ENCODE measurements at places on chromosomes 7 and 10.

GRCh38 chr10:123150986-123151736, 3.0 kb upstream of the BUB3 start:
- no peak for DNase-seq

GRCh38 chr7:73433924-73434700, 534 bp downstream of the FZD9 start:
- DNase-seq = no peak

- DNase-seq = no peak
These were observed 210.4 kb downstream of the SKIDA1 start for GRCh38 chr10:21314906-21315644.

DNA sequence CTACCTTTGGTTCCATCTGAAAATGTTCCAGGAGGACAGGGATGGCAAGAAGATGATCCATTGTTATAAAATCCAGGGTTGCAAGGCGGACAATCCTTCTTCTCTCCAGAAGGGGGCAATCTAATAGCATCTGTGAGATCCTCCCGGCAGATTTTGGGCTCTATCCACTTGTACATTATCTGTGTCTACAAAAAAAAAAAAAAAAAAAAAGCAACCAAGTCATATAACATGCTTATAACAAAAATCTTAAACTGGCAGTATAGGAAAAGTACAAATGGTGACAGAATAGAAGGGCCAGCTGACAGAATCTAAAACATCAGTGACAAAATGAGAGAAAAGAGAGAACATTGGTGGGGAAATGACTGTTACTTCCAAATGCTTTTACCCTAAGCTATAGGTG, 132.7 kb downstream of the ELAPOR2 start:
- DNase-seq = peak; percentile 14

DNA sequence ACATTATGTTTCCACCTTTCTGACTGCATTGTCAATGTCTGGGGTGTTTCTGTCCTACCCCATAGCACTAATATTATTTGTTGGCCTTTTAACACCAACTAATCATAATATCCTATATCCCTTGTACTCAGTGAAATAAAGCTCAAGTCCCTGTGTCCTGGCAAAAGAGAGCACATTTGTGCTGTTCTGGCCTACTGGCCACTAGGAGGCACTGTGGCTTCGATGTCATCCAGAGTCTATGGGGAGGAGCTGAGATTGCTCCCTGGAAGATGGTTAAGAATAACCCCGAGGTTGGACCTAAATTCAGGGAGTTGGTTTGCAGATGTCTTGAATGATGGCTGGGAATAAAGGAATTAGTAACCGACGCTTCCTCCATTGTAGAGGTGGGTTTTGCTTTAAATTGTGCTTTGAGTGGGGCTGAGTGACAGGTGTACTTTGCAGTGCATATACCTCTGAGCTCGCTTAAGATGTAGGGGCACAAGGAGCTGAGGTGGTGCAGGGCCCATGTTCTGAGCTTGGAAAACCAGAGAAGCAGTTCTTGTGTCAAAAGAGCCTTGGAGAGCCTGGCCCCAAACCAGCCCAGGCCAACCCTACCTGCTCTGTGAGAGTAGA, 191.2 kb upstream of the PRSS1 start:
- DNase-seq = peak; percentile 22

DNA sequence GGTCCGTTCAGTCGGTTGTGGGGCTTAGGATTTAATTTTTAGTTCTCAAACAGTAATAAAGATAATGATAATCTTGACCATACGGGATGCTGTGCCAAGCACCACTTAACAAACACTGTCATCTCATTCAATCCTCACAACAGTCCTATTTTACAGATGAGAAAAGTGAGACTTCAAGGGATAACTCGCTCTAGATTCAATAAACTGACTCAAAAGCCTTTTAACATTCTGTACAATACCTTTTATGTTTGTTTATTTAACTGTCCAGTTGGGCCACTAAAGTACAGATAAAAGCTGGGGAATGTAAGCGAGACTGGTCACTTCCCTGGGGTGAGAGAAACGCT, 437 bp upstream of the CFAP69 start:
- DNase-seq = no peak

GRCh38 chr10:72087392-72087968, 871 bp downstream of the SPOCK2 start:
- peak; percentile 40 for DNase-seq

GRCh38 chr10:14003517-14004184, 327.1 kb downstream of the FRMD4A start:
- no peak for DNase-seq

- DNase-seq = no peak
These were observed 73.2 kb downstream of the RNF216 start for GRCh38 chr7:5708271-5708670.

DNA sequence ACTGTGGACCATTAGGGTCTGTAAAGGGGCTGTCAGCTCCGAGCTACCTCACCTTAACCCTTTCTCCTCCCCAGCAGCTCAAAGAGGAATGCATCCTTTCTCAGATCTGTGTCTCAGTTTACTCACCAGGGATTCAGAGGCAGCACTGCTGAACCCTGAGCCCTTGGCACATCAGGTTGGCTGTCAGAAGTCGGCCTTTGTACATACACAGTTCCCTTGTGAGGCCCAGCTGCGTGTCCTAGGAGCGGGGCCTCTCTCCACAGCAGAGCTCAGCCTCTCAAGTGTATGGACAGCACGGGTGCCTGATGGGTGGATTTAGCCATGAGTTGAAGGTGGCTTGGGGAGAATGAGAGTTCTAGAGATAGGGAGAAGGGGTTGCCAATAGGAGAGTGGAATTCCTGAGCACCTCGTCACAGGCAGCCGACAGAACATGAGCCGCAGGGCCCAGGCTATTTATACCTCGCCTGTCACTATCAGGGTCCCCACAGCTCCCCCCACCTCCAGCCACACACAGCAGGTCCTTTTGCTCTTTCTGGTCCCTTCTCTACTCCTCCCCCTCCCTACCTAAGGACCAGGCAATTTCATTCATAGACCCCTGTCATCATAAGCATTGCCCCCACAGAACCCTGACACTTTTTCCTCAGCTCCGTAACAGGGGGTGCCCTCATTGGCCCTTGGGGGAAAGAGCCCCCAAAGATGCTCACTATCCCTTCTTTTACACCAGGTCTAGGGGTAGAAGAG, 2.1 kb upstream of the FLNC start:
- no peak for DNase-seq

DNA sequence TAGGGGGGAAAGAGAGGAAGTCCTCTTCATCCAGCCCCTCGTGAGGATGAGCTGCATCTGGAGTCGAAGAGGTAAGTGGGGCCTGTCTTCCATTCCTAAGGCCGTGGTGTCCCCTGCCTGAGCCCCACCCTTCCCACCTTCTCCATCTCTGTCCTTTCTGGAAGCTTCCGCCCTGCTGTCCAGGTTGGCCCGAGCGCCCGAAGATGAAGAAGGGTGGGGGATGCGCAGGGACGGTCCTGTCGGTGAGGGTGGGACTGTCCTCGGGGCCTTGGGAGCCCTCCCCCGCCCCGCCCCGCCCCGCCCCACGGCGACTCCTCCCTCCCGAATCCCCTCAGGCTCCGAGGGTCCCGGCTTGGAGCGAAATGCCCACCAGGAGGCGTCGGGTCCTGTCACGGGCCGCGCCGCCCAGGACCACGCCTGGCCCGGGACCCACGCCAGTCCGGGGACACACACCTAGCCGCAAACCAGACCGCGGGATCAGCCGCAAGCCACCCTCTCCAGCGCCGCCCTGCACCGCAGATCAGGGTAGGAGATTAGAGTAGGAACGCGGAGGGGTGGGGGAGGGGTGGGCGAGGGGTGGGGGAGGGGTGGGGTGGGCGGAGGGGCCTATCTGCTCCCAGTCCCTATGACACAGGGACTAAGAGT, 15.3 kb downstream of the GPRIN2 start:
- no peak for DNase-seq

DNA sequence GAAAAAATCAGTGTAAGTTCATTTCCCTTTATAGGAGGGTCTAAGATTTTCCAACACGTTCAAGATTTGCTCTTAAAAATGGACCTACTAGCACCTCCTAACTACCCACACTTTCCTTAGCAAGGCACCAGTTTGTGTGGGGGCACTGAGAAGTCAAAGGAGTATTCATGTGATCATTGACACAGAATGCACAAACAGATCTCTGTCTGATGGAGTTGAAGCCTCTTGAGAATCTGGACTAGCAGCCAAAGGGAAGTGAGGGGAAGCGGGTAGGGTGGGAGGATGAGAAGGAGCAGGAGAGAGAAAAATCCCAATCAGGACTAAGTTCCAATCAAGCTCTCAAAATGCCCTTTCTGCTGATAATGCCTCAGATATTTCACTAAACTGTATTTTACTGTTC, 4.1 kb downstream of the MMS19 start:
- no peak for DNase-seq

DNA sequence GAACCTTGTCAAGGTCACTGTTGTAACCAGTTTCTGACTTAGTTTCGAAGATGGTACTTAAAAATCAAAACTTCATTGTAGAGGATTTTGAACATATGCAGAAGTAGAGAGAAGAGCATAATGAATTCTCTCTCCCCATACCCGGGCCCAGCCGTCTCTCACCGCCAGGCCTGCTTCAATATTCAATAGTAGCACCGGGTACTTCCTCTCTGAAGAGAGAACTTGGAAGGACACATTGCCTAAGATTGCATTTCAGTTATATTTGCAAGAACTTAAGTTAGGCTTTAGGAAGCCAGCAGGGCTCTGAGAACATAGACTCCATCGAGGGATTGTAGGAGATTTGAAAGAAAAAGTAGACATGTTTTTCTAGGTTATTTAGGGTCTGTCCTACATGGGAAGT, 19.1 kb downstream of the LMTK2 start:
- DNase-seq = no peak

DNA sequence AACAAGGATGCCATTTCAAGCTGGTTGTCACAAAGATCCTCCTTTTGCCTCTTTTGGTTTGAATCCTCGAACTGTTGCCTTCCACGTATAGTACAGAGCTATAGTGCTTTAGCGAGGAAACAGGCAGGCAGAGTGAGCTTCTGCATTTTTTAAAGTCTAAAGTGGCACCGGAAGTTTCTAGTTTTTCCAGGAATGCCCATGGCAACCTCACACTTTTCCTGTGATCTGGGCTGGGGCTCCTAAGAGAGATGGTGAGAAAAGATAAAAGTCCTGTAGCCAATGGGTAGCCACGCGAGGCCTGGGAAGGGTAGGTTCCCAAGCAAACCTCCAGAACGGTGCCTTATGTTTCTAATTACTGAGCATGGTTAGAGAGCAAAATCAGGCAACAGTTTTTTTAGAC, 76.7 kb downstream of the CALD1 start:
- DNase-seq = no peak

DNA sequence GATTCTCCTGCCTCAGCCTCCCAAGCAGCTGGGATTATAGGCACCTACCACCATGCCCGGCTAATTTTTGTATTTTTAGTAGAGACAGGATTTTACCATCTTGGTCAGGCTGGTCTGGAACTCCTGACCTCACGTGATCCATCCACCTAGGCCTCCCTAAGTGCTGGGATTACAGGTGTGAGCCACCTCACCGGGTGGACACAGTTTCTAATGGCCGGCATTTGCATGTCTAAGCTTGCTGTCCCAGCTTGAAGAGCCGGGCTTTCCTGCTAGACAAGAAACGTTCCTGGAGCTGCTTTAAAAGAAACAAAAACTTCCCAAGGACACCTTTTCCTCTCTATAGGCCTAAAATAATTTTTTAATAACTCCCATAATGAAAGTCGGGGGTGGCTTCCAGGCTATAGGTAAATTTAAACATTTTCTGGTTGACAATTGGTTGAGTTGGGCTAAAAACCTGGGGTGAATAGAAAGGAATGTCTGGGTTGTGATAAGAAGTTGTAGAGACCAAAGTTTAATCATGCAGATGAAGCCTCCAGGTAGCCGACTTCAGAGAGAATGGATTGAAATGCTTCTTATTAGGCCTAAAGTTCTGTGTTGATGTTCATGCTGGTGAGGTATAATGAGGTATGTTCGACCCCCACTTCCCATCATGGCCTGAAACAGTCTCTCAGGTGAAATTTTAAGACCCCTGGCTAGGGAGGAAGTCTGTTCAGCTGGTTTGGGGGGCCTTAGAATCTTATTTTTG, 8.8 kb downstream of the ACADSB start:
- DNase-seq = no peak

- DNase-seq = no peak
These were observed 4.6 kb upstream of the TSPAN15 start for GRCh38 chr10:69446650-69447151.

DNA sequence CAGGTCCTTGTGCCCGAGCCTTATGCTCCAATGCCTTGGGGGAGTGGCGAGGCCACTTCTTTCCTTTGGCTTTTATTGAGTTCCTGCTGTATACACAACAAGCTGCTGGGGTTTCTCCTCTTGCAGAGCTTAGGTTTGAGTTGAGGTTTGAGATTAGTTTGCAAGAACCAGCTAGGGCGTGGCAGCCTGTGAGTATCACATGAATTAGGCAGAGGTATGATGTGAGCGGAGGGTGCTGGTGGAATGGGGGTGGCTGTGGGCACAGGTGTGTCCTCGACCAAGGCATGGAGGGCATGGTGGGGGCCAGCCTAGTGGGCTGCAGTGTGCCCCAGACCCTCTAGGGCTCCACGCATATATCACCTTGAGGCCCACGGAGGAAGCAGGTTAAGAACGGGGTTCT, 123.3 kb downstream of the DOCK1 start:
- no peak for DNase-seq

GRCh38 chr10:13792006-13792405, 205.2 kb downstream of the PRPF18 start:
- no peak for DNase-seq

GRCh38 chr10:22017283-22018020, 13.9 kb upstream of the DNAJC1 start:
- no peak for DNase-seq

DNA sequence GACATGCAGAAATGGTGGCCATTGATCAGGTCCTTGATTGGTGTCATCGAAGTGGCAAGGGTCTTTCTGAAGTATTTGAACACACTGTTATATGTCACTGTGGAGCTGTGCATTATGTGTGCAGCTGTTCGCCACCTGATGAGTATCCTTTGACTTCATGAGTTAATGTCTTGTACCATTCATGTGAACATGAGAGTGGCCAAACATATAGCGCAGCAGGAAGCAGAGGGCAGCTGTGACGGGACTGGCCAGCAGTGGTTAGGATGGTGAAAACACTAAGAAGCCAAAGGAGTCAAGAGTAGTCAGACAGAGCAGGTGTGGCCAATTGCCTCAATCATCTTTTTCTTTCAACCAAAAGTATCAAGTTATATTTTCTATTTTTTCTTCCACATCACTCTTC, 167.4 kb downstream of the IMMP2L start:
- DNase-seq = no peak

- no peak for DNase-seq
These were observed 308.8 kb upstream of the PHYHIPL start for GRCh38 chr10:58867683-58868082.

DNA sequence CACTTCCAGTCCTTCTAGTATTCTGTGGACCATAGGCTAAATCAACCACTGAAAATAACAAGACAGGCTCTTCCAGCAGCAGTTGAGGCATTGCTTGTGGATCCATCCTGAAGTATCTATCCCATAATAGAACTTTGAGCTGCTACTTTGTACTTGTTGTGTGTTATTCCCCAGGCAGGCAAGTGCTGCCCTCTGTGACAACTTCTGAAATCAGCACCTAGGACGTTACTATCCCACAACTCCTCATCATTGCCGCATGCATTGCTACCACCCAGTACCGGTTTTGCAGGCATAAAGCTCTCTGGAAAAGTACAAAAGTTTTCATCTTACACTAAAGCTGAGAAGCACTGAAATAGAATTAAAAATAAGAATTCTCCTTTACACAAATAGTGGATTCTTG, 145.3 kb downstream of the HTR7 start:
- DNase-seq = no peak

All from stimulated activated naive CD4-positive, alpha-beta T cell treated with Interleukin-2 at 50 U/mL for 16 hours (primary cell).